Activated T-helper 9 cell treated with anti-CD3 and anti-CD28 coated beads, Interleukin-2, amount 50 U/mL, for 16 hours (primary cell): ENCODE measurements at places on chromosomes 6 and 20.

DNA sequence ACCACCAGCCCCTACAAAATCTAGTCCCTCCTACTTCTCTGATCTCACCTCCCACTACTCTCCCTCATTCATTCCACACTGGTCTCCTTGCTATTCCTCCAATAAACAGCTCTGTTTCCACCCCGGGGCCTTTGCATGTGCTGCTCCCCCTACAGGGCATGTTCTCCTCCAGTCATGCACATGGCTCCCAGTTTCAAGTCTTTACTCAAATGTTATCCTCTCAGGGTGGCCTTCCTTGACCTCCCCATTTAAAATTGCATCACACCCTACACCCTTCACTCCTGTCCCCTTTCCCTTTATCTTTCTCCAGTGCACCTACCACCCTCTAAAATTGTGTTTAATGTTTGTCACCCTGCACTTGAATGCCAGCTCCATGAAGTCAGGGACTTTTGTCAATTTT is 174.5 kb downstream of the MRPL14 start:
- DNase-seq, result no peak

GRCh38 chr6:31568537-31568961 is 3.5 kb upstream of the LTA start:
- DNase-seq, result peak; percentile 61

DNA sequence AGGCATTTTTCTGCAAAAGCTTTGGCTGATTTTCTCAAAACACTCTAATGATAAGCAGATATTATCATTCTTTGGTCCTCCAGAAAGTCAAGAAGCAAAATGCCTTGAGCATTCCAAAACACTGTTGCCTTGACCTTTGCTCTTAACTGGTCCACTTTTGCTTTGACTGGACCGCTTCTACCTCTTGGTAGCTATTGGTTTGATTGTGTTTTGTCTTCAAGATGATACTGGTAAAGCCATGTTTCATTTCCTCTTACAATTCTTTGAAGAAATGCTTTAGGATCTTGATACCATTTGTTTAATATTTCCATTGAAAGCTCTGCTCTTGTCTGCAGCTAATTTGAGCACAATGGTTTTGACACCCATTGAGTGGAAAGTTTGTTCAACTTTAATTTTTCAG is 35.6 kb upstream of the SDHAF4 start:
- no peak for DNase-seq

- DNase-seq, result no peak
These were observed 5.5 kb upstream of the SOX4 start for GRCh38 chr6:21587961-21588480.

DNA sequence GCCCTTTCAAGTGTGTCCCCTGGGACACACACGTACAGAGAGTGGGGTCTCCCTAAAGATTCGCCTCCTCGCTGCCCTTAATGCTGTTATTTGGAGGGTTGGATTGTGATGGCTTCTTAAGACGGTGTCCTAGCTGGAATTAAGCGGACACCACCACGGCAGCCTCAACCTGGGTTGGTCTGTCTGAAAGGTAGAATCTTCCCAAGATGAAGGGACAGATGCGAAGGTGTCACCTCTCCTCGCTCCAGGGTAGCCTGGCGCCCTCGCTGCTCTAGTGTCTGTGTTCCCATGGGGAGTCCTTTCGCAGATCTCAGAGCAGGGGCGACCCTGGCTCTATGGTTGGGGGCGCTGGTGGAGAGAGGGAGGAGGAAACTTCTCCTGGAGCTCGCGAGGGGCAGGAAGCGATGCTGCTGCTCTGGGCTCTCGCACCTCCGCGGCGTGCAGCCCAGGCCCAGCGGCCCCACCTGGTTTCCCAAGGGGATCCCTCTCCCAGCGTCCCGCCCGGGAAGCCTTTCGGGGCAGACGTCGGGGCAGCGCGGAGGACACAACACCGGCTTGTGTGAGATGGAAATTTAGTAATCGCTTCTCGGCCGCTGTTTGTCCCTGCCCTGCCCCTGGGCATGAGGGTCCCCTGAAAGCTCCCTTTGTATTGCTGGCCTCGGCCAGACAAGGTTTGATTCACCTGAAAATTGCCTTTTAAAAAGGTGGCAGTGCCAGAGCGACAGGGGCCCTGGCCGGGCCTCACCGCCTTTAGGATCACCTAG is 1.7 kb downstream of the RSPO3 start:
- no peak for DNase-seq

DNA sequence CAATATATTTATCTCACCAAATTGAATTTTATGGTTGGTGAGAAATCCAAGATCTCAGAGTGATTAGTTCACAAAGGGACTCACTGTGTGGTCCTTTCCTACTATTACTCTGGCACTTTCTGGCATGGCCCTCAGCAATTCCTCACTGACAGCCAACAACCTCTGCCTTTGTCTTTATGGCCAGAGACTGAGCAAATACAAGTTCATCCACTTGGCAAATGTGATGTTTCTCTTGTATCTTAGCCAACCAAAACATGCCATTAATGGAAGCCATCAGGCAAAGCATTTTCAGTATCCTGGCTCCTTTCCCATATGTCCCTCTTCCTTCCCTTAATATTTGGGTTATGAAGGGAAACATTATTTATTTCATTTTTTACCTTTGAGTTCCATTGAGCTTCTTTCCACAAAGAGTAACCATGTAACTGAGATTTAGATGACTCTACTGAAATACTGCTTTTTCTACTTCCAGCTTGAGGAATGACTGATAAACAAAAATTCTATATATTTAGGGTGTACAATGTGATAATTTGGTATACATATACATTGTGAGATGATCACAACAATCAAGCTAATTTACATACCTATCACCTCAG is 30.8 kb upstream of the SMLR1 start:
- DNase-seq, result no peak
